ENCODE measurements at places on chromosomes 5 and 9.

GRCh38 chr9:88753691-88754367 lies 218.9 kb downstream of the NXNL2 start:
- no peak for DNase-seq

DNA sequence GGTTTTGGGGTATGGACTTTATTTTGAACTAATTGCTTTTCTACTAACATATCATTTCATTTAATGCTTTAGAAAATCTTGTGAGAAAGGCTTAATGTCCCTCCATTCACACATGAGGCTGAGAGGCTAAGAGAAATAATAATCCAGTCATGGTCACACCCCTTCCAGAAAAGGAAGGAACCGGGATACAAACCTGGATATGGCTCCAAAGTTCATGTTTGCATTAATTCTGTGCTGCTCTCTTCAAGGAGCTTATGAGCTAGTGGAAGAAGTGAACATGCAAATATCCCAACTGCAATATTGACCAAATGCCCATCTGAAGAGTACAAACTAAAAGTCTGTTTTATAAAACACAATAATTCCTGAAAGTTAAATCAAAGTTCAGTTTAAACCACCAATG lies 732.1 kb upstream of the RIOK2 start:
- DNase-seq, result no peak

- DNase-seq, result no peak
Measured at GRCh38 chr9:129344641-129345495, 166.8 kb upstream of the IER5L start.

- DNase-seq, result no peak
Measured at GRCh38 chr9:121929893-121930875, 162.9 kb downstream of the TTLL11 start.

DNA sequence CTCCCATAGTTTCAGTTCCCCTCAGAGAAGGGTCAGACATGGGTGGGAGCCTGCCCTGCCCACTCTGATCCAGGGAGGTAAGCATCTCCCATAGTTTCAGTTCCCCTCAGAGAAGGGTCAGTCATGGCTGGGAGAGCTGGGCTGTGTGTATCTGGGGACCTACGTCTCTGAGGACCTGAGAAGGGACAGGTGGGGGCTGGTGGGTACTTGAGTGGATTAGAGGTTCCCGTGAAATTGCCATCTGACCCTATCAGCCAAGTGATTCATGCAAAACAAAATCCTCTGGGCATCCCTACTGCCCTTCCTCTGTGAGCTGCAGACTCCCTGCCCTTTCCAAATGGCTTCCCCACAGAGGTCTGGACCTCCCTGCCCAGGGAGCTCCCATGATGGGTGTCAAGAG lies 3.9 kb downstream of the ENHO start:
- DNase-seq, result no peak

DNA sequence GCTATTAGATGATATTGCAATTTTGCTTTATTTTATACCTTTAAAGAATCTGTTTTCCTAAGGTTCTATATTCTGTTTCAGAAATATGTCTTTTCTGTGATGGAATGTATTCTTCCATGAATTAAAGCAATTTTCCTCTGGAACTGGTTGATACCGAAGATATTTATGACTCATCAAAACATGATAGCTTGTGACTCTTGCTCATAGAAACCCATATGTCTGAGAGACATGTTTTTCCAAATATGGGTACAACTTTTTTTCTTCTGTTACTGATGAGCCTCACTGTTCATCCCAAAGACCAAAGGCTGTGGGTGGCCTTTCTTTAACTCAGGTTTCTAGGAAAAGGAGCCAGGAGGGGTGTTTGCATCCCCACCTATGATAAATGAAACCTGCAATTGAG lies 126.1 kb upstream of the PAPPA start:
- DNase-seq, result no peak

GRCh38 chr9:129435988-129436717 lies 184.7 kb downstream of the C9orf50 start:
- no peak for DNase-seq

GRCh38 chr9:72826996-72827949 lies 125.6 kb downstream of the ALDH1A1 start:
- no peak for DNase-seq

DNA sequence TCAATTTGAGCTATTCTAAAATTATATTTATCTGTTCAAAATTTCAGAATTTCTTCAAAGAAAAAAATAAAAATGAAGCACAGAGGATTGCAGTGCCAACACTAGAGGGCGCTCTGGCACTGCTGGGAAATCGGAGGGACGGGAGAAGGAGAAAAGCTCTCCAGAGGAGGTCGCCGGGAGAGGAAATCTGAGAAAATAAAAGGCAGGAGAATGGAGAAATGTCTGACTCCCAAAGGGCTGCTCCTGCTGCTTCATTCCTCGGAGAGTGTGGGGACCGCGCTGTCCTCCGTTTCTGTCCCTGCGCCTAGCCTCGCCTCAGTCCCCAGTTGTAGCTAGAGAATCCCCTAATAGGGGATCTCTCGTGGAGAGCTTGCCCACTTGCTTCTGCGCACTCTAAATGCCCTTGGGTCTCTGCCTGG lies 40.0 kb upstream of the ARSB start:
- DNase-seq, result peak; percentile 16

DNA sequence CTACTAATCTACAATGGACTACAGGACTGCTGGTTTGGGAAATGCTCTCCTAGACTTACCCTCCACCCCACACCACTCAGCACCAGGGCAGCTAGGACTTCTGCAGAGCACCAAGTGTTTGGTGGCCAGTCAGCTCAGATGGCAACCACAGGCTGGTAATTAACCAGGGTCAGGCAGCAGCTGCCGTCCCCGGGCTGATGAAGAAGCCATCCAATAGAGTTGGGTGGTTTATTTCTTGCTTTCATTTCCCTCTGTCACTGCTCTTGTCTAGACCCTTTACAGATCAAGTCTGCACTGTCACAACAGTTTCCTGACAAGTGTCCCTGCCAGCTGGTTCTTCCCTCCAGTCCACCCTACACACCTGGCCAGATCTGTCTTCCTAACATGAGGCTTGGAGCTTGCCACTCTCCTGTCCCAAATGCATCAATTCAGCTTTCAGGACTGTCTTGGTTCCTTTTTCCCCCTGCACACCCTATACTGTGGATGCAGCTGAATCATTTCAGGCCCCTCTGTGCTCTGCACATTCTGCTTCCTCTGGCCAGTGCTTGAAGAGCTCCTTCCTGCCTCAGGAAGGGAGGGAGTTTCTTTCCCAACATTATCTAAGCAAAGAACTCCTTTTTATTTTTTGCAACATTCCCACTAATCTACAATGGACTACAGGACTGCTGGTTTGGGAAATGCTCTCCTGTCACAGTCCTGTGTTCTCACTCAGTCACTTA lies 30.2 kb upstream of the HSPA9 start:
- no peak for DNase-seq

GRCh38 chr5:14727428-14727865 lies 62.9 kb downstream of the OTULIN start:
- peak; percentile 87 for DNase-seq

DNA sequence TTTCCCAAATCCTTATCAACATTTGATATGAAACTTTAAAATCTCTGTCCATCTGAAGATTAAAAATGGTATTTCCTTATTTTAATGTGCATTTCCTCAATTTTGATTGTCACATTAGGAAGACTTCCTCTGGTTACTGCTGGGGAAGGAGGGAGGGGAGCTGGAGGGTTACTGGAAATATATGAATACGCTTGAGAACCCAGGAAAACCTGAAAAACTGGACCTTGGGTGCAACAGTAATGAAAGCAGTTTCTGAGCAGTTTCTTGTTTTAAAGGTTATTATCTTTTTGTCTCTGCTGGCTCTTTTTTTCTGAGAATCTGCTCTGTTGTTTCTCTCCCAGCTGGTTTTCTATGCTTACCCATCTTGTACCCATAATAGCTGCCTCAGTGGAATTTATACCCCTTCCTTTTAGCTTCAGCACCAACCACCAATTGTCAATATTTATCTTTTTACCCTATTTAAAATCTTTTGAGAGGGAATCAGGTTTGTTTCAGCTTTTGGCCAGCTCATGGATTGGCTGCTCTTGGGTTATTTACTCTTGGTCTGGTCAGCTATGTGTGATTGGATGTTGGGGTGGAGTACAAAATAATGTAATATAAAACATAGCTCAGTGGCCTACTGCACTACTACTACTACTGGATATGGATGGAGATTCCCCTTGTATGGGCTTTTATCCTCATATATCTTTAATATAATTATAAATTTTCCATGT lies 67.4 kb downstream of the UNC13B start:
- no peak for DNase-seq

- DNase-seq, result no peak
Measured at GRCh38 chr9:128139621-128140020, 9.6 kb upstream of the LCN2 start.

GRCh38 chr9:81395676-81396054 lies 293.7 kb downstream of the TLE1 start:
- no peak for DNase-seq

GRCh38 chr5:6338135-6338534 lies 40.2 kb downstream of the MED10 start:
- no peak for DNase-seq

GRCh38 chr5:77984587-77984986 lies 208.4 kb upstream of the TBCA start:
- no peak for DNase-seq

GRCh38 chr9:125161284-125161918 lies 18.1 kb upstream of the SCAI start:
- no peak for DNase-seq

DNA sequence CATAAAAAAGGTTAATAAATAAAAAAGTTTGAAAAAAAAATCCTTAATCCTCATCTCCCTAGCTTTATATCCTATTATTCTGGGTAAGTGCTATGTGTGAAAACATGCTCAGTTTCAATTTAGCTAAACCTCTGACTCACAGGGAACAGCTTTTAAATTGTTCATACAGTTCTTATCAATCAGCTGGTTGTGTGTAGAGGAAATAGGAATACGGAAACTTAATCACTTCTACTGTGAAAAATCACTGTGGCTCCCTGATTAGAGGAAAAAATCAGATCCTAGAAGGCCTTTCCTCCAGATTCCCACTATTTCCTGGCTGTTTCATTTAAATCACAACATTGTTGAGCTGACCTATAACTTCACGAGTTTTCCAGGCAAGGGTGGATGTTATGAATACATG lies 120.5 kb downstream of the MARCHF3 start:
- DNase-seq, result no peak

DNA sequence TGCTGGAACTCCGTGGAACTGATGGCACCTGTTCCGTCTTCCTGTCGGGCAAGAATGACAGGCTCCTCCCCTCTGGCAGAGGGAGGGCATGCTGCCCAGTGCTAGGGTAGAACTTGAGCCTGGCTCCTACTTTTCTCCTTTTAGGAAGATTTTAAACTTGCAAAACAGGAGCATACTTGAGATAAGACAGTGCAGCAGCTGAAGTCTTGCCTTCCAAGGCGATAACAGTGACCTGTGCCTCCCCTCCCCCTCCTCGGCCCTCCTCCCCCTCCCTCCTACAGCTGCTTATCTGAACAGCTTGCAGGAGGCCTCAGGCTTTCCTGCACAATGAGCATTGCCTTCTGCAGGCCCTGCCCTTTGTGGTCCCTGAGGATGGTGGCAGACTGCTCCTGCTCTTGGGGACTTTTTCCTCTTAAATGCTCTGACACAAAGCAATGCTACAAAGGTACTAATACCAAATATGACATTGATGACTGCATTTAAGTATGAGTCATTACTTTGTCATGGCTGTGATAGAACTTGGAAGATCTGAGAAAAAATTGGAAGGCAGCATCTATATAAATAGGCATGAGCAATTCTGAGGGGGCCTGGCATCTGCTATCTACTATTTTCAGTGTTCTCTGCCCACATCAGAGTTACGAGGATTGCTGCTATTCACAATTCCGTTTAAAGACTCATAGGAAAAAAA lies 2.0 kb downstream of the GADD45G start:
- no peak for DNase-seq

GRCh38 chr5:20017021-20017420 lies 29.0 kb upstream of the CDH18 start:
- no peak for DNase-seq

DNA sequence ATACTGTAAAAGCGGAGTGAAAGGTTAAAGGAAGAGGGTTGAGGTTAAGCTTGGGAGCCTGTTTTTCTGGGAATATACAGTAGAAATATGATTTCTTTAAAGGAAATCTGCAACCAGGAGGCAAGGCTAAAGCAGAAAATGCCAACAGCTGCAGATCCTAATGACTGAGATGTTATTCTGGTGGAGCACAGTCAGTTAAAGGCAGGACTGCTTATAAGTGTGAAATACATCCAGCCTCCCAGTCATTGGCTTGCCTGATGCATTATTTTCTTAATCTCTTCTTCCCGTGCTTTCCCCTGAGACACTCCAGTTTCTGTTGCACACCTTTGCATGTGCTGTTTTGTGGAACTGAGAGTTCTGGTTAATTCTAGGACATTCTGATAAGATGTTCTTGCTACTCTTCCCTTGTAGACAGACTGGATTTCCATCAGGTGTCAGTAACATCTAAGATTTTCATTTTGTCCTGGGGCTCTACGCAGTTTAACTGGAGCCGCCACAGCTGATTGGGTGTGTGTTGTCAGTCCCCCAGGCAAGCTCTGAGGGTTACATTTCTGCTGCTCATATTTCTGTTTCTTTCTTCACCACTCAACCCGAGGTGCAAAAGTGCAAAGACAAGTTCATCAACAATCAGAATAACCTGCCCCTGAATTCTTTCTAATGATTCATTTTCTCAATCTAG lies 44.4 kb downstream of the CAST start:
- DNase-seq, result no peak

- no peak for DNase-seq
Measured at GRCh38 chr5:154047324-154047723, 8.6 kb downstream of the MFAP3 start.

GRCh38 chr5:72141440-72142355 lies 34.4 kb downstream of the MAP1B start:
- DNase-seq, result no peak

- no peak for DNase-seq
Measured at GRCh38 chr9:9033022-9033421, 1233.4 kb upstream of the DMAC1 start.

- no peak for DNase-seq
Measured at GRCh38 chr5:124572971-124573370, 173.5 kb downstream of the ZNF608 start.

GRCh38 chr5:147446523-147446922 lies 63.3 kb downstream of the DPYSL3 start:
- DNase-seq, result no peak

DNA sequence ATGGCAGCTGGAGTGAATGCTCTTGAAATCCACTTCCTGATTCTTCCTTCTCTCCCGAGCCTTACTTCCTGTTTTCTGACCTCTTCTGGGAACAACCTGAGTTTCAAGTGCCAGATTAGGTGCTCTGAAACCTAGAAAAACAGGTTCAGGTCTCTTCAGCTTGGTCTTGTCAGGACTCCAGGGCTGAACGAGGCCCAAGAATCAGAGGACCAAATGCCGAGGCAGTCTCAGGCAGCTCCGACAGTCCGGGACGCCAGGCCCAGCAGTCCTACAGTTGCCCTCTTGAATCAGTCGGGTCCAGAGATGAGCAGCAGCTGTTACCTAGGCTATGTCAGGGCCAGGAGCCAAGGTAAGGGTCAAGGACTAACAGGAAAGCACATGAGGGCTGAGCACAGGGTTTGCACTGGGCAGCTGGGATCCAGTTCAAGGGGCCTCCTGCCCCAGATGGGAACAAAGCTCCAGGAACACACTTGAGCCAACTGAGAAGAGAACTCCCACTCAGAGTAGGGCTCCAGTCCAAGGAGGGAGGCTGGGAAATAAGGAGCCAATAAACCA lies 38.3 kb upstream of the ADRA1B start:
- no peak for DNase-seq

- DNase-seq, result peak; percentile 6
Measured at GRCh38 chr5:135979510-135979909, 24.7 kb upstream of the LECT2 start.
